ENCODE measurements at places on chromosomes 13 and 19. TPM values are rescaled to one million over a fixed set of nuclear protein-coding genes. Genes with fewer than 3 reads are reported as not detected.

Gene SELENOV
- not detected for total RNA-seq

Gene CELF5
- total RNA-seq, result not detected

Gene PTGIR
- 1.5 TPM for total RNA-seq

DNA sequence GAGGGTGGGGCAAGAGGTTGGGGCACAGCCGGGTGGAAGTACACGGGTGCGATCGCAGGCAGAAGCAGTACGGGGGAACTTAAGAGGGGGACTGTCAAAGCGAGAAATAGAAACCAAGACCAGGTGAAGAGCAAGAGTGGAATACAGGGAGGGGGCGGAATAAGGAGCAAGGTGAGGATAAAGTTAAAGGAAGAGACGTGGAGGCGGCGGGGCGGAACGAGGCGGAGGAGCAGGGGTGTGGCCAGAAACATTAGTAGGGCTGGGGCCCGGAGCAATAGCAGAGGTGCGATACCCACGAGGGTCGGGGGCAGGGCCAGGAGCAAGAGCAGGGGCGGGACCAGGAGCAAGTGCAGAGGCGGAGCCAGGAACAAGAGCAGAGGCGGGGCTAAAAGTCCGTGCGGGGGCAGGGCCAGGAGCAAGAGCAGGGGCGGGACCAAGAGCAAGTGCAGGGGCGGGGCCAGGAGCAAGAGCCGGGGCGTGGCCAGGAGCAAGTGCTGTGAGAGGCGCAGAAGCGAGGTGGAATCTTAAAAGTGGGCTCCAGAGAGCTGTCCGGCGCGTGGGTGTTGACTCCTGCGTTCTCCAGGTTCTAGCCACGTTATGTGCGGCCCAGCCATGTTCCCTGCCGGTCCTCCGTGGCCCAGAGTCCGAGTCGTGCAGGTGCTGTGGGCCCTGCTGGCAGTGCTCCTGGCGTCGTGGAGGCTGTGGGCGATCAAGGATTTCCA lies 1.2 kb downstream of the CATSPERG start:
- peaks cover 5% of the 10 kb centered on the region for H3K4me1 ChIP-seq
- H3K4me3 ChIP-seq, result peak overlapping the region; percentile 78
- peak; percentile 97 for DNase-seq
- H3K27me3 ChIP-seq, result no peaks in the 10 kb centered on the region

GRCh38 chr19:13995017-13995728 lies 10.9 kb downstream of the RFX1 start:
- no peaks in the 10 kb centered on the region for H3K27me3 ChIP-seq
- H3K36me3 ChIP-seq, result no peaks in the 10 kb centered on the region
- H3K4me3 ChIP-seq, result no peak overlapping the region

- no peak overlapping the region for H3K27ac ChIP-seq
- H3K4me1 ChIP-seq, result peaks cover 15% of the 10 kb centered on the region
- no peak overlapping the region for H3K4me3 ChIP-seq
- no peaks in the 10 kb centered on the region for H3K36me3 ChIP-seq
- no peak for DNase-seq
Observed at GRCh38 chr13:41962994-41963393, 2.1 kb upstream of the VWA8 start.

DNA sequence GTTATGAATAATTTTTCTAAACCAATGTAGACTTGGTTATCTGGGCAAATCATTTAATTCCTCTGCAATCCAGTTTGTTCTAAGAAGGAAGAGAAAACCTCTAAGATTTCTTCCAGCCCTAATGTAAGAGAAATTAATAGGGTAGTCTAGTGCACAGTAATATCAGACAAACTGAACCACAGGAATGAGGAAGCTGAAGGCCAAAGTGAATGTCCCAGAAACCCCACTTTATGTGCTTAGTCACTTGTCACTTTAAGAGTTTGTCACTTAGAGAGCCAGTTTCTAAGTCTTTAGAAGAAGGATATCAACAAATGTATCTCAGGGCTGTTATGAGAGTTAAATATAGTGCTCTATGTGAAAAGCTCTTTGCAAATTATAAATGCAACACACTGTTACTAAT lies 750.6 kb downstream of the DIAPH3 start:
- H3K4me1 ChIP-seq, result peaks cover 11% of the 10 kb centered on the region
- no peak overlapping the region for H3K4me3 ChIP-seq
- no peak overlapping the region for H3K27ac ChIP-seq

DNA sequence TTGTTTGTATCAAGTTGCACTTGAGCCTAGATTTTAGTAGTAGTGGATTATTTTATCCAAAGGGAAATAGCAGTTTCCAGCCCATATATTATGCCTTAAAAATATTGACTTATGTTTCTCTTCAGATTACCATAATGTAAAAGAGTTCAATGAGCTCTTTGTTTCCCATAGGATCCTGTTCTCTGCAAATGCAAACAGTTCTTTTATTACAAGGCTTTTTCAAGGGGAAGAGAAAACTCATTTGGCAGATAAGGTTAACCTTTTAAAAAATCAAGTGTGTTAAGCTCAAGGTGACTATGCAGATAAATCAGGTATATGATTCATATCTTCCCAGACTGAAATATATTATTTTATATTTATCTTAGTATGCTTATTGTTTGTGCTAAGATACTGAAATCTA lies 961.2 kb upstream of the SPRY2 start:
- no peaks in the 10 kb centered on the region for H3K36me3 ChIP-seq
- no peak overlapping the region for H3K27ac ChIP-seq
- no peak overlapping the region for H3K4me3 ChIP-seq
- no peaks in the 10 kb centered on the region for H3K4me1 ChIP-seq
- DNase-seq, result no peak

DNA sequence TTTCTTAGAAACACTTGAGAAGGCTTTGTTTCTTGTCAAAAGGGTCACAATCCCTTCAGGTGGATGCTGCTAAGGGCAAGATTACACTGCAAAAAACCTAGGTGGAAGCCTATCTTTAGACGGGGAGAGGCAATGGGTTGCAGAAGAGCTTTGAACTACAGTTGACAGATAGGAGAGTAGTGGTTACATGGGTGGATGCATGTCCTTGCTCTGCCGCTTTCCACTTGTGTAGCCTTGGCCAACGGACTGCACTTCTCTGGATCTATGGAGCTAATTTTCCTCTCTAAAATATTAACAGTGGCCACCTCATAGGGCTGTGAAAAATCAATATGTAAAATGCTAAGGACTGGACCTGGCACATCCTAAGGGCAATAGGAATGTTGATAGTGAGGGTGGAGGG lies 980 bp downstream of the BCKDHA start:
- H3K27ac ChIP-seq, result peak overlapping the region; percentile 93
- no peaks in the 10 kb centered on the region for H3K27me3 ChIP-seq
- no peak for DNase-seq
- peaks cover 31% of the 10 kb centered on the region for H3K4me1 ChIP-seq

GRCh38 chr13:107576430-107576829 lies 638.9 kb downstream of the LIG4 start:
- H3K4me1 ChIP-seq, result no peaks in the 10 kb centered on the region
- no peak overlapping the region for H3K4me3 ChIP-seq
- H3K27ac ChIP-seq, result no peak overlapping the region
- no peaks in the 10 kb centered on the region for H3K27me3 ChIP-seq
- no peaks in the 10 kb centered on the region for H3K36me3 ChIP-seq

DNA sequence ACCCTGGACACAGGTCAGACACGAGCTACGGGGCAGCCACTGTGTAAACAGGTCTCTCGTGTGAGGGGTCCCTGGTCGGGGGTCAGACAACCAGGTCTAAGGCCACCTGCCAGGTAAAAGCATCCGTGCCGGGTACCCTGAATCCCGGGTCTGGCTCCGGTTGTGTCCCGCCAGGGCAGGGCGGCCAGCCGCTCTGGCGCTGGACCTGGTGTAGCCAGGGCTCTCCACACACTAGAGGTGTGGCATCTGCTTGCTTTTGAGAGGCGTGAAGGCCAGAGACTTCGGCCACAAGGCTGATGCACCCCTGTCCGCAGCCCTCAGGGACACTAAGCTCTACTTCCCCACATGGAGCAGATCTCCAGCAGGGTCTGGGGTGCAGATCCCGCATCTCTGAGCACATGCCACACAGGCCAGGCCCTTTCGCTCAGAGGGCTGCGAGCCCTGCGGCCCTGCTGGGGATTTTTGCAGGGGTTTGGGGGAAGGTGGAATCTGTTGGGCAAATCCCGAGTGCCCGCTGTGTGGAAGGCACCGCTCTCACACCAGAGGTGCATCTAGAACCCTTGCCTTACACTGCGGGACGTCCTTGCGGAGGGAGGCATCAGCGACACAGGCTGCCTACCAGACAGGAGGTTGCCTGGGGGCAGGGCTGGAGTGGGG lies 13.8 kb upstream of the TIMM13 start:
- H3K27ac ChIP-seq, result no peak overlapping the region
- H3K27me3 ChIP-seq, result no peaks in the 10 kb centered on the region
- H3K4me1 ChIP-seq, result peaks cover 2% of the 10 kb centered on the region

- no peaks in the 10 kb centered on the region for H3K36me3 ChIP-seq
- peaks cover 25% of the 10 kb centered on the region for H3K4me1 ChIP-seq
- H3K27me3 ChIP-seq, result no peaks in the 10 kb centered on the region
- no peak overlapping the region for H3K27ac ChIP-seq
Observed at GRCh38 chr13:113884821-113885220, 20.9 kb upstream of the GAS6 start.

- no peaks in the 10 kb centered on the region for H3K27me3 ChIP-seq
- H3K4me1 ChIP-seq, result peaks cover 1% of the 10 kb centered on the region
- H3K27ac ChIP-seq, result no peak overlapping the region
- H3K36me3 ChIP-seq, result peaks cover 52% of the 10 kb centered on the region
Observed at GRCh38 chr13:75841905-75842304, 205.8 kb downstream of the LMO7 start.

GRCh38 chr19:5832061-5832460 lies 7.4 kb downstream of the FUT6 start:
- H3K4me1 ChIP-seq, result no peaks in the 10 kb centered on the region
- no peak overlapping the region for H3K27ac ChIP-seq
- no peak overlapping the region for H3K4me3 ChIP-seq
- DNase-seq, result no peak
- H3K27me3 ChIP-seq, result peaks cover 43% of the 10 kb centered on the region

- no peak overlapping the region for H3K4me3 ChIP-seq
- H3K4me1 ChIP-seq, result peaks cover 30% of the 10 kb centered on the region
- H3K27ac ChIP-seq, result no peak overlapping the region
Observed at GRCh38 chr19:46209051-46209450, 20.5 kb upstream of the IGFL1 start.

- H3K4me3 ChIP-seq, result no peak overlapping the region
- no peaks in the 10 kb centered on the region for H3K36me3 ChIP-seq
- H3K27me3 ChIP-seq, result peaks cover 13% of the 10 kb centered on the region
Observed at GRCh38 chr19:16899566-16900075, 10.8 kb downstream of the F2RL3 start.

DNA sequence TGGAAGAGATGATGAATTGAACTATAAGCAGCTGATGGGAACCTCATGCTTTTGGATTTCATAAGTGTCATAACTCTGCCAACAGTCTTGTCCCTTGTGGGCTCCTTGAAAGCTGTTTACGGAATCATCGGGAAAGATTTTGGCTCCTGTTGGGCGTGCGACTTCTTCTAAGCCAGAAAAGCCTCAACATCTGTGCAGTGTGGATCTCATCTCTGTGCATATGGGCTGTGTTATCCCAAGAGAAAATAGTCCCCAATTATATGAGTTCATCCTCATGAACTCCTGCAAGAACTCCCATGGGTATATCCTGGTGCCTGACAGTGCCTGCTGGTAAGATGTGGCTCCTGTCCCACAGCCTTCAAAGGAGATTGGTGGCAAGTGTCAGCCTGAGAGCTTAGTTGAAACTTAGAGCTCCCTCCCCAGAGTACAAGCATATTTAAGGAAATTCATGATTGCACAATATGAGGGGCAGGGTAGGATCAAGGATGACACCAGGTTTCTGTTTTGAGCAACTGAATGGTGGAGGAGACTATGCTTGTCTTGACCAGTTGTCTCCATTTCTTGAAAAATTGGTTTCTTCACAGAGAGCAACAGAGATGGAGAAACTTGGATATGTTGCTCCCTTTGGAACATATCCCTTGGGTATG lies 243.5 kb downstream of the ITGBL1 start:
- no peaks in the 10 kb centered on the region for H3K4me1 ChIP-seq
- H3K27me3 ChIP-seq, result no peaks in the 10 kb centered on the region
- no peak overlapping the region for H3K4me3 ChIP-seq

DNA sequence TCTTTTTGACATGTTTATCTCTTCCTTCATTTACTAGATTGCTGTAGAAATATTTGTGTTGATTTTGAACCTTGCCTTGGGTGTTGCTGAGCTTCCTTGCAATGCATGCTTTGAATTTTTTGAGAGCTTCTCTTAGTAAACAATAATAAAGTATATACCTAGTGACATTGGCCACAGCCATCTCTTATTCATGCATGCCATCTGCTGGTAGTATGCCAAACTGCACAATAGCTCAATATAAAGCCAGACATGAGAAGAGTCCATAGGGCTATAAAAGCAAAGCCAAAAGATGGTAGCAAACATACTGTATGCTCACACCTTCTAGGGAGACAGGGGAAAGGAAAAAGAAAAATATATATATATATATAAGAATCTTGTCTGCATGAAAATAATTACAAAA lies 18.9 kb upstream of the ZSCAN5A start:
- no peaks in the 10 kb centered on the region for H3K27me3 ChIP-seq
- no peaks in the 10 kb centered on the region for H3K36me3 ChIP-seq
- no peak overlapping the region for H3K27ac ChIP-seq
- H3K4me1 ChIP-seq, result no peaks in the 10 kb centered on the region
- H3K4me3 ChIP-seq, result no peak overlapping the region
- no peak for DNase-seq

GRCh38 chr13:51305271-51305967 lies 34.1 kb upstream of the SERPINE3 start:
- H3K36me3 ChIP-seq, result no peaks in the 10 kb centered on the region
- no peaks in the 10 kb centered on the region for H3K4me1 ChIP-seq
- H3K4me3 ChIP-seq, result no peak overlapping the region
- H3K27ac ChIP-seq, result no peak overlapping the region
- H3K27me3 ChIP-seq, result no peaks in the 10 kb centered on the region
